ENCODE measurements at places on chromosomes 5 and 9.

DNA sequence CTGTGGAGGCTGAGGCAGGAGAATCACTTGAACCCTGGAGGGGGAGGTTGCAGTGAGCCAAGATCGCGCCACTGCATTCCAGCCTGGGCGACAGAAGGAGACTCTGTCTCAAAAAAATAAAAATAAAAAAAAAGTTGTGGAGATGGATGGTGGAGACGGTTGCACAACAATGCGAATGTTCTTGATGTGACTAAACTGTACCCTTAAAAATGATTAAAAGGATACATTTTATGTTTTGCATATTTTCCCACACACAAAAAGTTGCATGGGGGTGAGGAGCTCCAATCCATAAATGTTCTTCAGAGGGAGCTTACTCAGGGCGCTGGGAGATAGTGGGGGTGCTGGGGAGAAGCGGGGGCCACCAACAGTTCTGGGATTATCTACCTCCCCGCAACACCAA, 43.8 kb upstream of the CDKN2AIPNL start:
- DNase-seq = no peak

DNA sequence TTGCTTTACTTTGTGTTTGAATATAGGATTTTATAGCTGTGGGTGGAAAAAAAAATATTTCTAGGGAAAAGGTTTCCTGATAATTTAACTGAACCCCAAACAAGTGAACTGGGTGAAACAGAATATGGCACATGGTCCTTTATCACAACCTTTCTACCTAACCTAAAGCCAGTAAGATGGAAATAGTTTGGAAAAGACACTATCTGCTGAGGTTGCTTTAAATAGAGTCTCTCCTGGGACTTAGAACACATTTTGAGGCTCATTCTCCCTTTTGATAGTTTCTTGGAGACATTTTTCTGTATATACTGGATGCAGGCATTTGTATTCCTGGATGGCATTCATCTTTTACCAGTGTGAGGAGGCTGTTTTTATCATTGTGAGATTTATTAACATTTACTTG, 39.4 kb downstream of the BASP1 start:
- no peak for DNase-seq

DNA sequence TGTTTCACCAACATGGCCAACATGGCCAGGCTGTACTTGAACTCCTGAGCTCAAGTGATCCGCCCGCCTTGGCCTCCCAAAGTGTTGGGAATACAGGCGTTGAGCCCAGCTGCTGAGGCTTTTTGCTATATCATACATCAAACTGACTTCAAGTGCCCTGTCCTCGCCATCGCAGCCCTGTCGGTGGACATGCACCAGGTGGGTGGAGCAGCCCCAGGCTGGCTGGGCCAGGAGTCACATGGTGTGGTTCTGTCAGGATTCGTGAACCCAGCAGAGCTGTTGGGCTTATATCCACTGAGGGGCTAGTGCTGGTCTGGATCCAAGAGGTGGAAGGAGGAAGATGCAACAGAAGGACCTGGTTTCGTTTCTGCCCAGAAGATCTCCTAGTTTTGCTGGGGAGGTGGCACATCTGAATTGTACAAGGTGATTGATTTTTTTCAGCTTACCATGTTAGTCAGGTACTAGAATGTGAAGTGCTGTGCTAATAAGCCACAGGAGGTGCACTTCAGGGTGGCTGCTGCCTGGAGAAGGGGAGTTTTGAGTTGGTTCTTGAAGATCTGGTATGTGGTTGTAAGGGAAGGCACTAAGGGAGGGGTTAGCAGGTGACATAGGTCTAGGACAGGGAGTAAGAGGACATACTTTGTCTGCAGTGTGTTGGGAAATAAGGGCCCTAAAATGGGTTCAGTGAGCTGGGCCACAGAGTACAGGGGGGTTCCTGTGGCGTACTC, 16.1 kb downstream of the PCBD2 start:
- no peak for DNase-seq

DNA sequence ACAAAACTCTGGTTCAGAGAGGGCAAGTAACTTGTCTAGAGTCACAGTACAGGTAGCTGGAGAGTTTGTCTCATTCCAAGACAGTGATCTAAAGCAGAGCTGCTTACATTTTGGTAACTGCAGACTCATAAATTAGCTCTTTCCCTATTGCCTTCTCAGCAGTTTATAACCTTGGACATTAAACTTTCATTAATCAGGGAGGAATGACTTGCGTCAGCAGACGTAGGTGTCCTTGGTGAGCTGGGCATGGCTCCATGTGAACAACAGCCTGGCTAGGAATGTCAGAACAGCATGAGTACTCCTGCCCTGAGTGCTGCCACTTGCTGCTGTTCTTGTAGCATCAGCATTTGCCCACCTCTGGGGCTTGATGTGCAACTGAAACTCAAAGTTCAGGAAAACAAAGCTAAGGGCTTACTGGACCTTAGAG, 2.2 kb upstream of the ALDOB start:
- no peak for DNase-seq

- no peak for DNase-seq
Observed at GRCh38 chr9:126420643-126421564, 94.3 kb downstream of the MVB12B start.

DNA sequence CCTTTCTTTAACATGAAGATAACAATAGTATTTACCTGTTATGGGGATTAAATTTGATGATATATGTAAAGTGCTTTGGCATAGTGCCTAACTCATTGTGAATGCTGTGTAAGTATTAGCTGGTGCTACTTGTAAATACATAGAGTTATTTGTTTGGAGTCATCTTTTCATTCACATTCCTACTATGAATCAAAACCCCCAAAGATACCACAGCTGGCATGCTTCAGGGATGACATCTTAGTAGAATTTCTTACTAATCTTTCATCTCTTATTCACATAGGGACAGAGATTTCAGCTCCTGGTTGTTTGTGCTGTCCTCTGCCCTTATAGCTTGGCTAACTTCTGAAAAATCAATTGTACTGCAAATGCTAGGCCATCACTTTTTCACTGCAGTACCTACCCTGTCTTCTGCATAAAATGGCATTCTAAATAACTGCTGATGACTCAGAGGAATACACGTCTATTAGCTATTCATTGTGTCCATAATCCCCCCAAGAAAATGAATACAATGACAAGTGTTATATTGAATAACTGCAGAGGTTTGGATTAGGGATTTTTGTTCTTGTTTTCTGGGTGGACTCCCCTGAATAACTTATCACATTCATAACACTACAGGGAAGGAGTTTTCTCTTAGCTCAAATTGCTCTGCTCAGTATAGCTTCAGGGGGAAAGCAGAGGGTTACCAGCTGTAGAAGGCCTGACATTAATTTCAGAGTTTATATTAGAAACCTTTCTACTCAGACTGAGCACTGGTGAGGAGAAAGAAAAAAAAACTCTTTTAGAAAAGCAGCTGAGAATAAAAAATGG, 192.2 kb upstream of the C9orf72 start:
- DNase-seq = no peak

DNA sequence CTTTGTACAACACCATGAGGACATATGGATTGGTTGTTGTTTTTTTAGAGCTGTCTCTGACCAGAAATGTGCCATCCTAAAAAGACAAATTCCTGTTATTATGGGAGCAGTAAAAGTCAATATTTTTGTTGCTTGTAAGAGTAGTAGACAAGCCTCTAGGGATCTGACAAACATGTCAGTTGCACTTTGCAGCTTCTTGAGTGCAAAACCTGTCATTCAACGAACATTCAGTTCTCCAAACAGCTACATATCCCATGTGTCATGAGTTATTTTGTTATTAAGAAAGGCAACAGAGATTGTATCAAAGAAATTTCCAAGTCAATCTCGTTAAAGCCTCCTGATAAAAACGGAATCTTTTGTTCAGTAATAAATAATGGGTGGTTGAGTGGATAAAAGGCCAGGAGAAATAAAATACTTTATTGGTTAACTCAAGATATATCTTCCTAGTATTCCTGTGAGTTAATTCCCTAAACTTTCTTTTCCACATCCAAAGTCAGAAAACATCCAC, 18.1 kb downstream of the C5orf58 start:
- DNase-seq = no peak

- DNase-seq = no peak
Observed at GRCh38 chr5:147479949-147480348, 29.9 kb downstream of the DPYSL3 start.

GRCh38 chr5:67984546-67984945, 231.0 kb upstream of the PIK3R1 start:
- no peak for DNase-seq

- no peak for DNase-seq
Observed at GRCh38 chr5:149019679-149020078, 43.2 kb downstream of the SH3TC2 start.

DNA sequence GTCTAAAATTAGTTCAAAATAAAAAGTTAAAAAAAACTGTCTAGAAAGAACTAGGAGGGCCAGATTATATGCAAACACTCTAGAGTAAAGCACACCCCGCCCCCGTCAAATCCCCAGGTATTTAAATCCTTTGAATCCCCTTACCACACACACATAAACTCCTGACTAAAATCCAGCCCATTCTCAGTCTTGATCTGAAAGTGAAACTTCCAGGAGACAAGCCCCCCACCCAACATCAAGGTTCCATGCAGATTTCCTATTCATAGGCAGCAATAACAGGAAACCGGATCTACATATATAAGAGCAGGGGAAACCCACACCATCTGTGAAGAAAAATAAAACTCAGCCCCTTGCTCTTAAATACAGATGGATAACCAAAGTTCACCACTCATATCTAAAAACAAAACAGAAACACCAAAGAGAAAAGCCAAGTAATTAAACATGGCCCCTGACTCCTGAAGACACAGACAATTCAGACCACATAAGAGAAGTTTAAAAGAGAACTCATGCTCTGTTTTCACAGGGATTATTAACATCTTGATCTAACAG, 42.3 kb downstream of the MARCHF3 start:
- no peak for DNase-seq

DNA sequence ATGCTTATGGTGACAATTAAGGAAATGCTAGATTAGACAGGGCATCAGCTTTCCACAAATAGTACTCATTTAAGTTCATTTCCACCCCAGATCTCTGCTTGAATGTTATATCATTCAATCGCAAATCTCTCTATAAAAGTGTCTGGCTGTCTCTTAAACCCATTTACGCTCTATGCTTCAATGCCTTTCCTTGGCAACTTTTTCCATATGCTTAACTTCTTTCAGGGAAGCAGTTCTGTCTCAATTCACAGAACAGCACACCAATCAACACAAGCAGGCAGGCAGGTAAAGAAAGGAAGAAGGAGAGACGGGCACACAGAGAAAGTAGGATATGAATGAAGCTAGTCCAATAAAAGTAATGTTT, 243.1 kb downstream of the DENND1A start:
- DNase-seq = no peak

- DNase-seq = no peak
Observed at GRCh38 chr9:91489361-91489899, 65.8 kb upstream of the NFIL3 start.

DNA sequence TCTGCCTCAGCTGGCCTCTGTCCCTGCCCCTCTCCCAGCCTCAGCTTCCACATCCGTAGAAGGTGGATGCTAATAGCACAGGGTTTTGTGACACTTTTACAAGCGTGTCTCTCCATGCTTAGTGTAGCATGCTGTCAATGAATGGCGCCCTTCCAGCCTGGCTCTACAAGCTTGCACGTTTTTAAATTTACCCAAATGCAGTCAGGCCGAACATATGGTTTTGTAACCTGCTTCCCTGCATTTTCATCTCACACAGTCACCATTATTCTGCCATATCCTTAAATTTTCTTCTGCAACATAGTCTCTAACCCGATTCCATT, 28.8 kb downstream of the FAM163B start:
- no peak for DNase-seq

DNA sequence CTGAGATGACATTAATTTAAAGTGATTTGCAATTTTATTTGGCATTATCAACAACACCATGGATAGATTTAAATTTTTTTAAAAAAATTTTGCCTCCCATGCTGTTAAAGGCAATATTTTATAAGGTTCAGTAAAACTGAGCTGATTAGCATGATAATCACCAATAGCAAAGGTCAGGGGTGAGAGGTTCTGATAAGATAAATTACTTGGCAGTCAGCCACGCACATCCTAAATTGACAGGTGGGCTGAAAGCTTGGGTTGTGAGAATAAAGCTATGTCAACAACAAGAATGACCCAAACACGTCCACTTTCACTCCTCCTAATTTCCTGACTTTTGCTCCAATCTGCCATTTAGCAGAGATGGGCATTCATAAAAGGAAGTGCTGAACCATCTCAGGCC, 127.1 kb downstream of the LHFPL2 start:
- DNase-seq = no peak

- DNase-seq = no peak
Observed at GRCh38 chr5:18959535-18959934, 1028.5 kb downstream of the CDH18 start.

DNA sequence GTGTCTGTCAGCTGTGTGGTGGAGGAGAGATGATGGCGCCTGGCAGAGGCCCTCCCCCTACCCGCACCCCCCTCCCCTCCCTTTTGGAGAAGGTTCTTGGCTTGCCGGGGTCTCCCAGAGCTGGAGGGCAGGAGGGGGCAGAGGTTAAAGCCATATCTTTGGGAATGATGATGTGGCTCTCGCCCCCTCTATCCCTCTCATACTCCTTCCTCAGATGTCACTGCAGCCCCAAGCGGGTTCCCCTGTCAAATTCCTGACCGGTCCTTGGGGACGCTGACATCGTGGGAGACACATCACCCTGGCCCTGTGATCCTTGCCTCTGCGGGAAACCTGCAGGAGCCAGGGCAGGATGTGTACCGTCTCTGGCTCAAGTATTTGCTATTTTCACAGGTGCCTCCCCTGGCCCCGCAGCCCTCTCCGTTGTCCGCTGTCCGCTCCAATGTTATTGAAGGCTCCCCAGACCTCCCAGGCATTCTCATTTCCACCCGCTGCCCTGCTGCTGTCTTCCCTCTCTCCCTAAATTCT, 109.5 kb downstream of the FOXD1 start:
- DNase-seq = no peak

DNA sequence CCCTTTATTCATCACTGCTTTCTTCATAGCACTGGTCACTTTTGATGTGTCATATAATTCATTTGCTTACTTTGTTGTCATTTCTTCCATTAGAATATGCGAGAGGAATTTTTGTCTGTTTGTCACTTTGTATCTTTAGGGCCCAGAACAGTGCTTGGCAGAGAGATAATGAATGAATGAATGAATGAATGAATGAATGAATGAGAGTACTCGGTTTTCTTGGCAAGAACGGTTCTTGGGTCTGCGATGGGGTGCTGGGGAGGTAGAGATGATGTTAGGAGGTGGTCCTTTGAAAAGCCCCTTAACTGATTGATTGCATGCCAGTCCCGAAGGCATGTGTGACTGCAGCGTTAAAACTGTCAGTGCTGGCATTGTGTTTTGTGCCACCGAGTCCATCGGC, 52.4 kb upstream of the LRRTM2 start:
- DNase-seq = no peak

DNA sequence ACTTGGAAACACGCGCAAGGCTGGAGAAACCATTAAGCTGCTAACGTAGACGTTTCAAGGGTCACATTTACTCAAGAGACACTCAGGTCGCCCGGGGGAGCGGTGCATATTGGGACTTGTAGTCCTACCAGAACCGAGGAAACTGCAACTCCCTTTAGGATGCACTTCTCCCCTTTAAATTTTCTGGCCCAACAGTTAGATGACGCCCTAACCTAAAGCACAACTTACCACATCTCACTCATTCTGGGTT, 384 bp upstream of the DMXL1 start:
- DNase-seq = no peak

Data from muscle of arm (tissue), 14 donors.